Activated CD8-positive, alpha-beta memory T cell treated with anti-CD3 and anti-CD28 coated beads, Interleukin-2, amount 10 ng/mL, durations not matched to agents 7 days and 5 days (primary cell): ENCODE measurements at places on chromosomes 1 and 21.

DNA sequence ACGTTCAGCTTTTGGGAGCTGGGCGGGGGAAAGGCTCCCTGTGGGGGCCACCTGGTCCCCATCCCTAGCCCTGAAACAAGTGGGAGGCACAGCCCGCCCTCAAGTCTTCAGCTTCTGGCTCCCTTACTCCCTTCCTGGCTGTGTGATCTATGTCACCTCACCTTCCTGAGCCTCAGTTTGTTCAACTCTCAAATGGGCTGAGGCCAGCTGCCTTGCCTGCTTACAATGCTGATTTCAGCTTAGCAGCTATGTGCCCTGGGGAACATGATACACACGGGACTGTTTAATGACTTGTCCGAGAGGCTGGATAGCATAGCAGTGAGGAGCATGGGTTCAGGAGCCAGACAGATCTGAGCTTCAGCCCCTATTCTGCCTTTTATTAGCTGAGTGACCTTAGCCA lies 19.3 kb downstream of the GRHL3 start:
- DNase-seq, result no peak

GRCh38 chr1:109516872-109517271 lies 7.3 kb upstream of the AMIGO1 start:
- DNase-seq, result no peak

GRCh38 chr1:91735266-91735845 lies 150.6 kb downstream of the TGFBR3 start:
- DNase-seq, result no peak

- DNase-seq, result no peak
Measured at GRCh38 chr1:24621121-24621520, 22.0 kb upstream of the SRRM1 start.

- no peak for DNase-seq
Measured at GRCh38 chr1:6904476-6905170, 119.4 kb downstream of the CAMTA1 start.

DNA sequence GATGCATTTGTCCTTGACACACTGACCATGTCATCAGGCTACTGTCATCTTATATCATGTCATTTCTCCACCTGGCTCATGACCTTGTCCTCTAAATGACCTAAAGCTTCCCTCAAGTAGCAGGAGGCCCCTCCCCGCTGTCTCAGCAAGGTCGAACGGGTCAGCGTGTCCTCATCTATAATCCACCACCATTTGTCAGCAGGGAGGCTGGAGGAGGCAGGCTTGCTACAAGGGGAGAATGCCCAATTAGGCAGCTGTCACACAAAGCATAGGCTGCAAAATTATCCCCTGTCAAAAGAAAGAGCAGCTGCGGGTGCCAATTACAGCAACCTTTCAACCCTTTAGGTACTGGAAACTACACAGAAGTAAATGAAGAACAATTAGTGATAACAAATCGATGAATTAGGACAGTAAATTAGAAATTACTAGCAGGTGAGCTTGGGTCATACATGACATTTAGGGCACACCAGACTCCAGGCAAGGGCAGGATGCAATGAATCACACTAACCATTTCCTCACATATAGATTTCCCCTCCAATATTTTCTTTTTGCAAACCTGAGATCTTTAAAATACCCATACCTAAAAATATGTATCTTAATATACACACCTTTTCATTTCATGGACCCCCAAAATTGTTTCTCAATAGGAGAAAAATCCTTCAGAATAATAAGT lies 61.2 kb downstream of the NRIP1 start:
- no peak for DNase-seq

DNA sequence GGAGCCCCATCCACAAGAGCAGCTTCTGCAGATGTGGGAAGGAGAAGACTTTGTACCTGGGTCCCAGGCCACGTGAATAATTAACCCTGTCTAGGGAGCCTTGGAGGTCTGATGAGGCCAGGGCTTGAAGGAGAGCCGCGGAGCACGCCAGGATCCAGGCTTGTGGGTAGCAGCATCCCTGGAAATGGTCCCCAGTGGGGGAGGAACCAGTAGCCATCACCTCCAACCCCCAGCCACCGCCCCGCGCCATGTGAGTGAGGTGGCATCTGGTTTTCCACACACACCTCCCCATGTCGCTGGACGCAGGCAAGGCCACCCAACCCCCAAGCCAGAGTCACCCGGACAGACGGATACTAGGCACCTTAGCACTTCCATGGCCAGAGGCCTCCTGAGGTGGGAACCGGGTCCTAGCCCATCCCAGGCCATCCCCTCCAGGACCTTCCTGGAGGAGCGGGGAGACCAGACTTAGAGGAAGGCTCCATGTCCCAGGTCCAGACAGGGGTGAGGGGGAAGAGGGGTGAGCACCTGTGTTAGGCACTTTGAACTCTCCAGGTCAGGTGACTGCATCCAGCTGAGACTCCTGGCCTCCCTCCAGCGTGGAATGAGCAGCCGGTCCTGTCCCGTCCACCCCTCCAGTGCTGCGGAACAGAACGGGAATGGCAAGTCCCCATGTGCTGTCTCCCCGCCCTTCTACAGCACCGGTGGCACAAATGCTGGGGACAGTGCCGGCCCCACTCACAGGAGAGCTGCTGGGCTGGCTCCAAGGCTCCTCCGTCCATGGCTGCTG lies 53.2 kb downstream of the RIPK4 start:
- DNase-seq, result no peak

DNA sequence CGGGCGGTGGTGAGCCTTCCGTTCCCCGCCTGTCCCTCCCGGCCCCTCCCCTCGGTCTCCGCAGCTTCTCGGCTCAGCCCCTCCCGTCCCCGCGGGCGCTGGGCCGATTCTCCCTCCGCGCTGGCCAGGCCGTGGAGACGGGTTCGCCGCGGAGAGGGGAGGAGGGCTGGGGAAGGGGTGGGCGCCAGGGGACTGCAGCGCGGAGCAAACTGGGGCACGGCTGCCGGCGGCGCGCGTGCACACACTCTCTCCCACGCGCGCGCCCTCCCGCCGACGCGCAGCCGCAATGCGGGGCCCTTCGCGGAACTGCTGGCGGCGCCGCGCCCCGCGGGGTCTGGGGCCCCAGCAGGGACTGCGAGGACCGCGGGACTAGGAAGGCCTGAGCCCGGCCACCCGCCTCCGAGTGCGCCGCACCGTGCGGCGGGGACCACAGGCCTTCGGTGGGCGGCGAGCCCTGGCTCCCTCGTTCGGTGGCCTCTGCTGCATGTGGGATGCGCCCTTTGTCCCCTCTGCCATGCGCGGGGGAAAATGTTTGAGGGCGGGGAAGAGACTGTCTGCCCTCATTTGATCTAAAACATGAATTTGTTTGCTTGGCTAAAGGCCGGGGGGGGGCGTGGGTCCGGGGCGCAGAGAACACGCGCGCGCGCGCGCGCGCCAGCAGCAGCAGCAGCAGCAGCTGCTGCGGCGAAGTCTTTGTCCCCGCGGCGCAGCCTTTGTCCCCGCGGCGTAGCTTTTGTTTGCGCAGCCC lies 90.7 kb upstream of the VAMP3 start:
- no peak for DNase-seq

GRCh38 chr1:182806015-182806678 lies 16.6 kb downstream of the NPL start:
- DNase-seq, result no peak

- DNase-seq, result no peak
Measured at GRCh38 chr1:10870493-10871096, 74.1 kb upstream of the CASZ1 start.

DNA sequence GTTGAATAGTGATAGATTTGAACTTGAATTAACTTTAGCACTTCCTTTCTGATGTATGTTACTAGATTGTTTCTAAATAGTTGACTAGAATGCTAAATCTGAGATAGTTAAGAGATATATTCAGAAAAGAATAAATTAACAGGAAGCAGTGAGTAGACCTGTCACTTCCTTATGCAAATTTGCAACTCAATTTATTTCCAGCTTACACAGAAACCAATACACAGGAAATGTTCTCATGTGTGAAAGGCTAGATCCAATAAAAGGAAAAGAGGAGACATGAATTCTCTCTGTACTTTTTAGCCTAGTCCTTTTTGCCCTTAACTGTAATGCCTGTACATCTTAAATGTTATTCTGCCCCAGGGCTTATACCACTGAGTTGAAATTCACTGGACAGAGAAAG lies 522.3 kb downstream of the COL11A1 start:
- no peak for DNase-seq

- no peak for DNase-seq
Measured at GRCh38 chr21:44647222-44647552, 973 bp downstream of the KRTAP10-11 start.

DNA sequence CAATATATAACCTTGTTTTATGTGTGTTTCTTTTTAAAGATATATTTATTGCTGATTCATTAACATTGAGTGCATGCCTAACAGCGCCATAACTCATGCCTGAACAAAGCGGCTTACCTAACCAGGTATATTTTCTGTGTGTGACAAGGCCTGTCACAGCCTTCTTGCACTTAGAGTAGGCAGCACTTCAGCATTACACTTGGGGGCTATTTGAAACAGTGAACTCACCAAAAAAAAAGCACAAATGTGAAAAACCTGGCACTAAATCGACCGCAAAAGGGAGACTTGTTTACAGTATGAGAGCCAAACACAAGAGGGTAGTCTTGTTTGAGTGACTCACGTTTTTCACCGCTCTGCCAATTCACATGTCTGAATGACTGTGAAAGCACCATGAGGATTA lies 111.7 kb downstream of the DISP1 start:
- DNase-seq, result no peak

DNA sequence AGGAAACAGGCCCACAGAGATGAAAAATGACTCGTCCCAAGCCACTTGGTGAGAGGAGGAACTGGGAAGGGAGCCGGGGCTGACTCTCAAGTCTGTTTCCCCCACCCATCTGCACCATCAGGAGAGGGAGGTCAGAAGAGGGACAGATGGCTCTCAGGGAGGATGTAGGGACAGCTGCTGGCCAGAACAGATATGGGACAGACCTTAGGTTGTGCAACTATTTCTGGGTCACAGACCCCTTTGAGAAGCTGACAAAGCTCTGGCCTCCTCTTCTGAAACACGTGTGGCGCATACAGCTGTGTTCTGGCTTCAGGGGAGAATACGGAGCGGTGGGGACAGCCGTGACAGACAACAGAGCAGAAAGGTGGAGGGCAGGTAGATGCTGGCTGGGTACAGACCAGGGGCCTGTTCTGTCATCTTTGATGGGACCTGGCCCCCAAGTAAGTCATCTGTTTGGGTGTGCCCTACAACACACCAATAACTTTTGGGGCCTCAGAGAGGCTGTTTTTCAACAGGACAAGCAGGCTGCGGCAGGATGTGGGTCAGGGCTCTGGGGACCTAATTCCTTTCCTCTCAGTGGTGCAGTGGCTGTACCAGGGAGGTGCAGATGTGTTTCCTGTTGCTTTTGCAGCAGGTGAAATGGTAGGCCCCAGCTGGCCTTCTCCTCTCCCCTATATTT lies 7.3 kb downstream of the SH3BGRL3 start:
- peak; percentile 96 for DNase-seq

GRCh38 chr1:27011058-27011764 lies 1.4 kb downstream of the TENT5B start:
- DNase-seq, result no peak

DNA sequence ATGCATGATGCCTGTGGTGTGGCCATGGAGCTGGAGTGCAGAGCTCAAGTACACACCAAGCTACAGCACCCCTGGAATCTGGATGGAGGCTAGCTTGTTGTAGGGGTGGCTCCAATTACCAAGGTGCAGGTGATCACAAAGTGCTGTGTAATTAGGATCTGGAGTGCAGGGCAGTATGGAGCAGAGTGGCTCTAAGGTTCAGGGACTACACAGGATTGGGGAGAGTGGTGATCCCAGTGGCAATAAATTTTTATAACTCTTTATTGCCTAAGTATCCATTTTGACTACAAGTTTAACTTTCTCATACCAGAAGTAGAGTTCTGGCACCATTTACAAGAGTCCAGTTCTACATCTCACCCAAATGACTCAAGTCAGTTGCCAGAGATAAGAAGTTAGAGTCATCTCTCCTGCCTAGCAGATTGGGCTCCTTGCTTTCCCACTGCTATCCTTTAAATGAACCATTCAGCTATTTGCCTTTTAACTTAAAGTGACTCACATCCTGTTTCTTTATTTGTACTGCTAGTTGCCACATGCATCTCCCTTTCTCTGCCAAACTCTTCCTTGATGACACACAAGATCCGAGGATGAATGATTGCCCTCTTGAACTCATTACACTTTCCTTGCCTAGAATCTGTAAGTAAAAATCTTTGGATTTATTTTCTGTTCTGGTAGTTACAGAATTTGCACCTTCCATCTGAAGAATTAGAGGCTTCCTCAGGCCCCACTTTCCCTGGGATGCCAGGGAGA lies 427.2 kb downstream of the KCNT2 start:
- no peak for DNase-seq

GRCh38 chr21:39125752-39126485 lies 57.3 kb downstream of the PSMG1 start:
- DNase-seq, result peak; percentile 41

GRCh38 chr1:82844447-82844846 lies 1043.7 kb downstream of the ADGRL2 start:
- no peak for DNase-seq

- DNase-seq, result no peak
Measured at GRCh38 chr1:65756616-65757015, 36.1 kb upstream of the PDE4B start.

DNA sequence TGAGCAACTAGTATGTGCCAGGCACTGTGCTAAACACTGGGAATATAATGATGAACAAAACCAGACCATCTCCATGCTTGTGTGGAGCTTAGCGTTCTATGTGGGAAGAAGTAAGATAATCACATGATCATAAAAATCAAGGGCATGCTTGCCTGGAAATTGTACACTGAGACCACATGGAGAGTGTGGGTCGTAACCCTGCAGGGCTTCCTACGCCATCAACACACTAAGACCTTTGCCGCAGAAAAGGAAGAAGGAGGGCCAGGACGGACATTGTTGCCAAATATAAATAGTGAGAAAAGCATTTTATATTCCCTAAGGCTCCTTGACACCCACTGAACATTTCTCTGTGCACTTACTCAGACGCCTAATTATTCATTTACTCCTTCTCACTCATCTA lies 388.1 kb upstream of the VAMP3 start:
- DNase-seq, result peak; percentile 1

DNA sequence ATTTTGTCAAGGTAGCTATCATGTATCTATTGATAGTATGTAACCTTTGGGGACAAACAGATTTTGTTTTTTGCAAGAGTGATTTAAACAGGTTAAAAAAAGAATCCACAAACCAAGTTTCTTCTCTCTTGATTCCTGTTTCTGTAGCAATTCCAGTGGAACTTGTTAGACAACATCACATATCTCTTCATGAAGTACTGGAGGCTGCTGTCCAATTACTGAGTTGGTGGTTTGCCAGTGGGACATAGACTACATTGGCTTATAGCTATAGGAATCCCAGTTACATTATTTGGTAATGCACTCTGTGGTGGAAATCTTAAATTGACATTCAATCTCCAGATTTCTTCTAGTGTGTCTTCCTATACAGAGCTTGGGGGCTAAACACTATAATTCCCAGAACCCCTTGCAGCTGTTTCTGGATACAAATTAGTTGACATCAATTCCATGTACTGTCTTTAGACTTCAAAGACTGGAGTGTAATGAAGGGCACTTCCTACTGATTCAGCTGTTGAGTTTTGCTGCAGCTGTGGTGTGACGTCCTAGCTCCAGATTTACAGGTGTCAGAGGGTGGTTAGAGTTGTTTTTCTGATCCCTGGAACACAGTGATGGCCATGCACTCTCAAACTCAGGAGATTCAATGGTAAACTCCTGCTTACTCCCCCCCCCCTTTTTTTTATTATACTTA lies 29.4 kb upstream of the GCLM start:
- DNase-seq, result no peak
